Foreskin keratinocyte (primary cell): ENCODE measurements at places on chromosomes 4 and X. TPM values are rescaled to one million over a fixed set of nuclear protein-coding genes. Genes with fewer than 3 reads are reported as not detected.
A peak's percentile ranks its signal among the peaks of the same experiment; 100 is the strongest.

DNA sequence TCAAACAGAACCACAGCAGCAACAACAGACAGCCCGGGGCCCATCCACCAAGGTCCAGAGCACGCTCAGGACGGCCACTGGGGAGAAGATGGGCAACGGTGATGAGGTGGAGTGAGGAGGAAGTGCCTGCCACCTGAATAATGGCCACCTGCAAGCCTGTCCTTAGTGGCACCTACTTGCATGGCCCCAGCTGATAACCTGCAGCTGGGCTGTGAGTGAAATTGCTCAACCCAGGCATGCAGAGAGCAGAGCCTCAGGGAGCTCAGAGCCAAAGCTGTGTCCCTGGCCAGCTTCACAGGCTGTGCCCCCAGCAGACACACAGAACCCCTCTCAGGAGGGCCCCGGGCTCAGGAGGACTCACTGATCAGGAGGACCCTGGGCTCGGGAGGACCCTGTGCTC is 102.4 kb upstream of the ADRA2C start:
- no peak for DNase-seq

- DNase-seq: no peak
Measured at GRCh38 chrX:99242001-99242400, 1168.1 kb downstream of the PCDH19 start.

DNA sequence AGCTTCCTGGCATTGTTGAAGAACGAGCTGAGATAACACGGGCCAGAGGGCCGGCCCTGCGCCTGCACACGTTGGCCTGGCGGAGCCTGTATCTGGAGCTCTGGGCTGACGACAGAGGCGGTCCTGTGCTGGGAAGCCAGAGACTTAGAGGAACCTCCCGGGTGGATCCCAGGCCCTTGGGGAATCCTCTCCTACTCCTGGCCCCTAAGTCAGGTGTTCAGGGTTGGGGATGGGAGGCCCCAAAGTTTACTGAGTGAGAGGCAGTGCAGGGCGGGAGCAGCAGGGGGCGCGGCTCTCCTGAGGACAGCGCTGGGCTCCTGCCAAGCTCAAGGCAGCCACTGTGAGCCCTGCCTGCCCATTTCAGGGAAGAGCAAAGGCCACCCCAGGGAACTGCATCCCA is 2.5 kb upstream of the HTRA3 start:
- peak; percentile 10 for DNase-seq

DNA sequence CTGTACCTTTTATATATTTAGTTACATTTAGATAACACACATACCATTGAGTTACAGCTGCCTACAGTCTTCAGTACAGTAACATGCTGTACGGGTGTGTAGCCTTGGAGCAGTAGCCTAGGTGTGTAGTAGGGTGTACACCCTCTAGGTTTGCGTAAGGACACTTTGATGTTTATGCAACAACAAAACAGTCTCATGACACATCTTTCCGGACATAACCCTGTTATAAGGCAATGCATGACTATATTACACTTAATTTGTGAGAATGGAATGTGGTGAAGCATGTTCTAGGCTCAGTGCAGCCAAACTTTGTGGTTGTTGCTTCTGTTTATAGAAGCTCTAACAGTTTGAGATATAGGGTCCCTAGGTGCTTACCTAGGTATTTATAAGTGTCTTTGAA is 65.4 kb downstream of the SPRY1 start:
- DNase-seq: peak; percentile 68

DNA sequence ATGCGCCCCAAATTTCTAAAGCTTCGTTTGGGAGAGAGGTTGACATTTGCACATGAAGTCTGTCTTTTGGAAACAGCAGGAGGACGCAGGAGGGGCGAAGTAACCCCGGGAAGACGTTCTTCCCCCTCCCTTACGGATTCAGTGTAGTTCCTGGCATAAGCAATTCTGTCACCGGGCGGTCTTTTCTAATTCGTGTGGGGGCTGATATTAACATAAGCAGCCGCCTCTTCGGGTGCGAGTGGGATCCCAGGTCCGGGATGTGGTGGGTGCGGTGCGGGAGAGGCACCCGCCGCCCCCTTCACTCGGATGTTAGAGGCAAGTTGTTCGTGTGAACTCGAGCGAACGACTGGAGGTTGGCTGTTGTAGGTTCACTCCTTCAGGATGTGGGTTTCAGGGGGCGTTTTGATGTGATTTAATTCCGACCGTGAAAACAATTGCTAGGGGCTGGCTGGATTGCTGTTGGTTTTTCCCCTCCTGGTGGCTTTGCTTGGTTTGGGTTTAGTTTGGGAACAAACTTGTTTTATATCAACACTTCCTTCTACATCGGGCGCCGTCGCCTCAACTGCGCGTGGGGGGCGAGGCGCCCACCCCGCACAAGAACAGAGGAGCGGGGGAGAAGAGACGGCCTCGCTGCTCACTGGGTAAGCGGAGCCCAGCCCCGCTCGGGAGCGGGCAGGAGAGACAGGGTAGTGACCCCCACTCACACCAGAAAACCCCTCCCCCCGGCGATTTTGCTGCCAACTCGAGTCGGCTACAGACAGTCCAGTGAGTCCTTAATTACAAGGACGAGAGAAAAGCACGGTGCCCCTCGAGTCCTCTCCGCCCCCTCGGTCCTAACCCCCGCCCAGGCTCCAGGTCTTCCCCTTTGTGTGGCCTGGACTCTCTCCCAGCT is 2.9 kb upstream of the LEF1 start:
- DNase-seq: no peak

- no peak for DNase-seq
Measured at GRCh38 chr4:68797048-68797447, 18.7 kb upstream of the UGT2B10 start.

GRCh38 chr4:184980261-184980660 is 38.0 kb upstream of the HELT start:
- DNase-seq: no peak

GRCh38 chrX:136816975-136817374 is 36.2 kb upstream of the ARHGEF6 start:
- DNase-seq: peak; percentile 30

- no peak for DNase-seq
Measured at GRCh38 chrX:74426615-74427014, 5.3 kb downstream of the SLC16A2 start.

GRCh38 chrX:47169273-47169672 is 24.3 kb downstream of the RBM10 start:
- no peak for DNase-seq

GRCh38 chr4:87856816-87857215 is 24.0 kb downstream of the MEPE start:
- peak; percentile 48 for DNase-seq

DNA sequence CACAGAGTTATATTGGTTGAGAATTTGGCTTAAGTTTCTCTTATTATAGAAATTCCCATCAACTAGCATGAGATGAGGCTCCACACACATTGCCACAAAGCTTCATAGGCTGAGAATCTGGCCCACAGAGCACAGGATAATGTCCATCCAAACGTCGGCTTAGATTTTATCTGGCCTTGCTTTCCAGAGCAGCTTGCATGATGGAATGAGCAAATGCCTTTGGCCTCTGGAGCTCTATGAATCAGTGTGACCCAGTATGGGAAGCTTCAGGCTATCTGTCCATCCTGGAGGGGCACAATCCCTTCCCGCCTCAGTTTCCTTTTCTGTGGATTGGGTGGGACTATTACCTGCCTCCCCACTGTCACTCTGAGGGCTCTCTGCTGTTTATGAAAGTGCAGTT is 131.5 kb upstream of the NDP start:
- no peak for DNase-seq

DNA sequence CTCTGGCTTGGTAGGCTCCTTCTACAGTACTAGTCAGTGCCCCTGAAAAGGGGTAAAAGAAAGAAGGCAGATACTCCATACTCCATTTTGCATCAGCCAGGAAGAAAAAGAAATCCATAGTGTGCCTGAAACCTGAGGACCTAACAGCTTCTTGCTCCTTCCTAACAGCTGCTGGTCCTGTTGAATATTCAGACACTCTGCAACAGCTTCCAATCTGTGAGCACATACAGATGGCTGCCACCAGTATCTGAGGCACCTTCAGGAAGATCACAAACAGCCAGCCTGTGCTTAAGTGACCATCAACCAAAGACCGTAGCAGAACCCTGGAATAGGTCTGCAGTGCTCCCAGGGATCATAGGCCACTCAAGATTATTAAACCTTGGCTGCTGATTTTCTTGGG is 4.3 kb downstream of the GIMD1 start:
- no peak for DNase-seq

- DNase-seq: peak; percentile 96
Measured at GRCh38 chr4:76388160-76388908, 32.6 kb downstream of the CCDC158 start.

The NFKB1 gene
- 15.0 and 20.4 TPM in 2 replicates for polyA plus RNA-seq

The UCHL1 gene
- 5.2 and 7.9 TPM in 2 replicates for polyA plus RNA-seq

The PABPC5 gene
- polyA plus RNA-seq: not detected in 2 replicates

The SMIM20 gene
- polyA plus RNA-seq: 26.1 and 31.3 TPM in 2 replicates

The IL2 gene
- polyA plus RNA-seq: not detected in 2 replicates

The RHOXF2B gene
- polyA plus RNA-seq: not detected in 2 replicates

The NSUN7 gene
- polyA plus RNA-seq: 0.33 and 0.41 TPM in 2 replicates

The SPANXN4 gene
- not detected in 2 replicates for polyA plus RNA-seq

The UGT2B11 gene
- polyA plus RNA-seq: not detected in 2 replicates

The ARMCX6 gene
- polyA plus RNA-seq: 33.4 and 37.8 TPM in 2 replicates
